ENCODE measurements at places on chromosomes 5 and 9. TPM values are rescaled to one million over a fixed set of nuclear protein-coding genes. Genes with fewer than 3 reads are reported as not detected.

Gene AJM1
- polyA plus RNA-seq, result 20.5 TPM

Gene LHX2
- polyA plus RNA-seq, result 1.00 TPM

Gene LPAR1
- polyA plus RNA-seq, result 138 TPM

Gene OBP2B
- polyA plus RNA-seq, result not detected

Gene EPB41L4B
- 42.8 TPM for polyA plus RNA-seq

Gene GFPT2
- polyA plus RNA-seq, result 10.0 TPM

Gene GRM6
- polyA plus RNA-seq, result 1.1 TPM

Gene CCDC183
- polyA plus RNA-seq, result 3.4 TPM

Gene IL13
- 0.18 TPM for polyA plus RNA-seq

Gene FOXD4
- polyA plus RNA-seq, result 1.4 TPM

Gene CAMK4
- polyA plus RNA-seq, result 30.7 TPM

Gene SUSD3
- polyA plus RNA-seq, result 5.6 TPM
